ENCODE measurements at places on chromosomes 16 and 17. TPM values are rescaled to one million over a fixed set of nuclear protein-coding genes. Genes with fewer than 3 reads are reported as not detected.
A peak's percentile ranks its signal among the peaks of the same experiment; 100 is the strongest.

DNA sequence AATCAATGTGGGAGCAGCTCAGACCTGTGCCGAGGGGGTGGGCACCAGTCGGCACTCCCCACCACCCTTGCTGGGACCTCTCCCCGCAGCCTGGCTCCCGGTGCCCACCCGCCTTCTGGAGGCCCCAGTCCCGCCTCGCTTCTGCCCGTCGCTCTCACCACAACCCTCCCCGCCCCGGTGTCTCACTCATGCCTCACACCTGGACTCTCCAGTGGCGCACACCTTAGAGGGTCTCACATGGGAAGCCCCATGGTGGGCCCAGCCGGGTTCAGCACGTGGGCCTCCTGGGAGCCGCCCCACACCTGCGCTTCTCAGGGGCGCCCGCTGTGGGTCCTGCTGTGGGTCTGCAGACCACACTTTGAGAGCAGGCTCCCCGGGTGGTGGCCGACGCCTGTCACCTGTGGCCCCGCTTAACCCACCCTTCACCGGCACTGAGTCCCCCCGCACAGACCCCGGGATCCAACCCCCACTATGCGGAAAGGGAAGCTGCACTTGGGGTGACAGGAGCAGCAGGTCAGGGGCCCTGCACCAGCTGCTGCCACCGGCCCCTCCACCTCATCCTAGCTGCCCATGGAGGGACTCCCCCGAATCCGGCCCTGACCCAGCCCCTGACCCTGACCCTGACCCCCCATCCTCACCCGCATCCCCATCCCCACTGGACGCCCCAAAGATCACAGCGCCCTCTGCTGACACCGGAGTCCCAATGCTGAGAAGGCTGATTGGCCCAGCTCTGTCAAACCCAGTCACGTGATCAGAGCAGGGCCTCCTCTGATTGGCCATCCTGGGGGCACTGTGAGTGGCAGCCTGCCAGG is 27.4 kb upstream of the SLC38A10 start:
- H3K27me3 ChIP-seq, result no peaks in the 10 kb centered on the region
- no peak overlapping the region for H3K27ac ChIP-seq
- H3K4me3 ChIP-seq, result no peak overlapping the region
- H3K36me3 ChIP-seq, result no peaks in the 10 kb centered on the region

- no peak overlapping the region for H3K27ac ChIP-seq
- no peaks in the 10 kb centered on the region for H3K27me3 ChIP-seq
- no peak overlapping the region for H3K4me3 ChIP-seq
Measured at GRCh38 chr17:76275382-76276068, 10.4 kb downstream of the UBALD2 start.

RCVRN gene
- total RNA-seq, result not detected

CACNG3 gene
- total RNA-seq, result not detected

GRCh38 chr17:70896843-70897242 is 727.5 kb downstream of the KCNJ2 start:
- no peak overlapping the region for H3K4me3 ChIP-seq
- no peak for DNase-seq
- H3K27ac ChIP-seq, result no peak overlapping the region
- no peaks in the 10 kb centered on the region for H3K36me3 ChIP-seq
- no peaks in the 10 kb centered on the region for H3K27me3 ChIP-seq

- DNase-seq, result no peak
- H3K27me3 ChIP-seq, result no peaks in the 10 kb centered on the region
- no peaks in the 10 kb centered on the region for H3K36me3 ChIP-seq
- no peak overlapping the region for H3K4me3 ChIP-seq
- no peak overlapping the region for H3K27ac ChIP-seq
- peaks cover 34% of the 10 kb centered on the region for H3K4me1 ChIP-seq
Measured at GRCh38 chr16:50185005-50185505, 31.9 kb downstream of the TENT4B start.

HAP1 gene
- 0.62 TPM for total RNA-seq

DNA sequence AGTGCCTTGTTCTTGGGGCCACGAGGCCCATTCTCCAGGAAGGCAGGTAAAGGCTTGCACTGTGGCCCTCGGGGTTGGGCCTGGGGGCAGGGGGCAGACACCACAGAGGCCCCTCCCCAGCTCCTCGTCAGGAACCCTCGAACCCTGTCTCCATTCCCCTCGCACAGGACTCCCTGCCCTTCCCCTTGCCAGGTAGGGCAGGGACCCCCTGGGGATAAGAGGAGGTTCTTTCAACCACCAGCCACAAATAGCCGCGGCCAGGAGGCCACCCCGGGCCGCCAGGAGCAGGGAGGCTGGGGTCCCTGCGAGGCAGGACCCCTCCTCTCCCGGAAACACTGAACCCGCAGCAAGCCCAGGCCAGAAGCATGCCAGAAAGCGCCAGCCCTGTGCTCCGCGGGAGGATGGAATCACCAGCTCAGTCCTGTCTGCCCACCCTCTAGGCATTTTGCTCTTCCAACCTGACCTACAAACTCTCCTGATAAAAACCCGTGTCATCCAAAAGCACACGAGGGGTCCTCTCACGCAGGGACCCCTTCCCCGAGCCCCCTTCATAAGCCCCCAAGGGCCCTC is 45.6 kb downstream of the SLC47A1 start:
- H3K4me3 ChIP-seq, result peak overlapping the region; percentile 52
- peaks cover 34% of the 10 kb centered on the region for H3K27me3 ChIP-seq
- DNase-seq, result no peak
- H3K4me1 ChIP-seq, result no peaks in the 10 kb centered on the region
- no peaks in the 10 kb centered on the region for H3K36me3 ChIP-seq

KRTAP9-8 gene
- total RNA-seq, result not detected

HLF gene
- 29.4 TPM for total RNA-seq

- H3K4me3 ChIP-seq, result no peak overlapping the region
- no peaks in the 10 kb centered on the region for H3K4me1 ChIP-seq
- no peaks in the 10 kb centered on the region for H3K27me3 ChIP-seq
Measured at GRCh38 chr16:78972986-78973385, 627.6 kb downstream of the MAF start.

G6PC1 gene
- not detected for total RNA-seq

GRCh38 chr16:19559242-19559910 is 3.9 kb downstream of the VPS35L start:
- no peaks in the 10 kb centered on the region for H3K27me3 ChIP-seq
- H3K27ac ChIP-seq, result no peak overlapping the region
- DNase-seq, result no peak
- H3K36me3 ChIP-seq, result no peaks in the 10 kb centered on the region

- no peaks in the 10 kb centered on the region for H3K27me3 ChIP-seq
- H3K27ac ChIP-seq, result no peak overlapping the region
- no peaks in the 10 kb centered on the region for H3K36me3 ChIP-seq
- H3K4me1 ChIP-seq, result no peaks in the 10 kb centered on the region
- no peak overlapping the region for H3K4me3 ChIP-seq
- DNase-seq, result no peak
Measured at GRCh38 chr17:50238601-50239280, 35.5 kb upstream of the TMEM92 start.

DNA sequence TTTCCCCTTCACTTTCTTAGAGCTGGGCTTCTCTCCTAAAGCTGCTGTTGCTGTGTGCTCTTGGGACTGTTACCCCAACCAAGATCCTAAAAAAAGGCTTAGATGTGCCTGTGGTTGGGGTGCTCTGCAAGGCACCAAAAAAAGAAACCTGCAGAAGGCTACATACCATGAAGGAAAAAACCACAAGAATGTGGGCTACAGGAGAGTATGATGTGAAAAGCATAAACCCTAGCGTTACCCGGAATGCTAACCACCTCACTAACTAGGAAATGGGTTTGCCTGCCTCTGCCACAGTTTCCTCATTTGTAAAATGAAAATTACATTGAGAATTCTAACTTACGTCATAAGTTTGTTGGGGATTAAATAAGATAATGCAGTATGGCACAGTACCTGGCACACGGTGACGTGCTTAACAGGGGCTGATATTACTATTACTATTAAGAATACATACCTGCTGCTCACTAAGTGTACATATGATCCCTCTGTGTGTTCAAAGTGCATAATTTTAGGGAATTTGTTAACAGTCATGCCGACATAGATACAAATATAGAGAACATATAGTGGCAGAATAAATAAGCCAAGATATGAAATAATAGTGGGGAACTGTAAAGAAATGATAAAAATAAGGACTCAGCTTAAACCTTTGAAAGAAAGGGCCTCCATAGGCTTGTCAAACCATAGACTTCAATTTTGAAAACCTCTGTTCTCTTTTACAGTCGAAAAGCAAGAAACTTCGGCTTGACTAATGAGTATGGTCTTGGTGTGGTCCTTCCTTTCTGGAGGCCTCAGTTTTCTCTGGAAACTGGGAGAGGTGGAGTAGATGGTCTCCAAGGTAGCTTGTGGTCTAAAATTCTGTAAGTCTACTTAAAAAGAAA is 177.8 kb upstream of the TBX2 start:
- no peak for DNase-seq
- no peak overlapping the region for H3K27ac ChIP-seq
- H3K4me1 ChIP-seq, result peaks cover 25% of the 10 kb centered on the region
- no peaks in the 10 kb centered on the region for H3K36me3 ChIP-seq
- H3K27me3 ChIP-seq, result no peaks in the 10 kb centered on the region

GRCh38 chr17:27520491-27521185 is 64.4 kb downstream of the KSR1 start:
- no peak overlapping the region for H3K4me3 ChIP-seq
- no peaks in the 10 kb centered on the region for H3K27me3 ChIP-seq
- H3K4me1 ChIP-seq, result peaks cover 36% of the 10 kb centered on the region
- no peak overlapping the region for H3K27ac ChIP-seq

NGFR gene
- 2.3 TPM for total RNA-seq

- peaks cover 11% of the 10 kb centered on the region for H3K27me3 ChIP-seq
- DNase-seq, result no peak
- no peaks in the 10 kb centered on the region for H3K36me3 ChIP-seq
- H3K4me3 ChIP-seq, result no peak overlapping the region
- H3K27ac ChIP-seq, result no peak overlapping the region
- H3K4me1 ChIP-seq, result no peaks in the 10 kb centered on the region
Measured at GRCh38 chr16:7313170-7313569, 19.5 kb upstream of the RBFOX1 start.

GRCh38 chr16:4743226-4743878 is 9.0 kb downstream of the DNAAF8 start:
- H3K27ac ChIP-seq, result no peak overlapping the region
- DNase-seq, result no peak
- H3K4me3 ChIP-seq, result peak overlapping the region; percentile 21
- peaks cover under 1% of the 10 kb centered on the region for H3K36me3 ChIP-seq
- no peaks in the 10 kb centered on the region for H3K27me3 ChIP-seq
- H3K4me1 ChIP-seq, result peaks cover 9% of the 10 kb centered on the region

- H3K36me3 ChIP-seq, result no peaks in the 10 kb centered on the region
- H3K4me3 ChIP-seq, result no peak overlapping the region
- H3K27ac ChIP-seq, result no peak overlapping the region
- no peaks in the 10 kb centered on the region for H3K27me3 ChIP-seq
- peak; percentile 61 for DNase-seq
Measured at GRCh38 chr16:87560428-87561199, 41.7 kb upstream of the JPH3 start.

NRN1L gene
- total RNA-seq, result 1.7 TPM

SEPTIN12 gene
- total RNA-seq, result not detected

GRCh38 chr17:81481073-81481799 is 31.4 kb downstream of the ACTG1 start:
- peaks cover 7% of the 10 kb centered on the region for H3K27me3 ChIP-seq
- H3K4me3 ChIP-seq, result peak overlapping the region; percentile 50
- no peak overlapping the region for H3K27ac ChIP-seq
- H3K4me1 ChIP-seq, result peaks cover 22% of the 10 kb centered on the region

- H3K27ac ChIP-seq, result no peak overlapping the region
- H3K4me3 ChIP-seq, result no peak overlapping the region
- no peaks in the 10 kb centered on the region for H3K27me3 ChIP-seq
Measured at GRCh38 chr16:11047057-11047456, 102.7 kb downstream of the CLEC16A start.

- H3K27ac ChIP-seq, result peak overlapping the region; percentile 58
- H3K4me3 ChIP-seq, result peak overlapping the region; percentile 11
- peaks cover 16% of the 10 kb centered on the region for H3K4me1 ChIP-seq
Measured at GRCh38 chr17:43530288-43531081, 15.7 kb downstream of the ETV4 start.

DNA sequence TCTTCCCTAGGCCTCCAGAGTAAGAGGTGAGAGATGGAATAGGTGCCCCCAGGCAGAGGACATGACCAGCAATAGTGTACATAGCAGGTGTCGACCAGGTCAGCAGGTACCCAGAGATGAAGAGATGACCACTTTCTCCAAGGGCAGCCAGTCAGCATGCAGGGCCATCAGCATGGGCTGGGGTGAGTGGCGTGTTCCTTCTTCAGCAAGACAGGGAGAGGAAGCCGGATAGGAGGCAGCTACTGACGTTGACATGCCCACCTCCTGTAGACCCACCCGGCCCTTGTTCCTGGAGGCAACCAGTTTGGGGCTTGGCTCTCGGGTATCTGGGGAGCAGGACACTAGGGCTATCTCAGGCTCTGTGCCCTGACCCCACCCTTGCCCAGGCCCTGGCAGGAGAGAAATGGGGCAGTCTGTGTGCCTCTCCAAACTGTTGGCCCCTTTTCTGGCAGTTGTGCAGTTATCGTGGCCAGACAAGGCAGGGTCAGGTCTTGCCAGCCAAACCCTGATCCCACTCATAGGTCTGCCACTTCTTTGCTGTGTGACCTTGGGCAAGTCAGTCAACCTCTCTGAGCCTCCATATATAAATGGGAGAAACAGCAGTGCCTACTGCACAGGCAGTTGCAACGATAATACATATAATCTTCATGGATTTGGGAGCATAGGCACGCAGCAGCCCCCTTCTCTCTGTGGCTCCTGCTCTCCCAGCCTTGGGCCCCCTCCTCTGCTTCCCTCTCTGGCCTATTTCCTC is 1.4 kb upstream of the NDRG4 start:
- no peak overlapping the region for H3K27ac ChIP-seq
- peaks cover 10% of the 10 kb centered on the region for H3K4me1 ChIP-seq
- no peaks in the 10 kb centered on the region for H3K36me3 ChIP-seq
- no peak overlapping the region for H3K4me3 ChIP-seq
- peaks cover 36% of the 10 kb centered on the region for H3K27me3 ChIP-seq
- DNase-seq, result no peak

Data from lower lobe of right lung (tissue), 2 donors.